ENCODE measurements at places on chromosomes 7 and 10. TPM values are rescaled to one million over a fixed set of nuclear protein-coding genes. Genes with fewer than 3 reads are reported as not detected.

Gene ADRA2A
- total RNA-seq, result 4.3 TPM

Gene SYNPO2L
- 28.0 TPM for total RNA-seq

Gene SPDYE1
- total RNA-seq, result not detected

Gene ABLIM1
- 70.6 TPM for total RNA-seq

Gene PRLHR
- not detected for total RNA-seq

GRCh38 chr7:16271990-16272665 is 149.2 kb downstream of the CRPPA start:
- peak; percentile 19 for DNase-seq

GRCh38 chr7:116193329-116194087 is 16.8 kb upstream of the TES start:
- DNase-seq, result no peak

- DNase-seq, result no peak
These were observed 58.5 kb upstream of the UBE3C start for GRCh38 chr7:157080111-157080730.

DNA sequence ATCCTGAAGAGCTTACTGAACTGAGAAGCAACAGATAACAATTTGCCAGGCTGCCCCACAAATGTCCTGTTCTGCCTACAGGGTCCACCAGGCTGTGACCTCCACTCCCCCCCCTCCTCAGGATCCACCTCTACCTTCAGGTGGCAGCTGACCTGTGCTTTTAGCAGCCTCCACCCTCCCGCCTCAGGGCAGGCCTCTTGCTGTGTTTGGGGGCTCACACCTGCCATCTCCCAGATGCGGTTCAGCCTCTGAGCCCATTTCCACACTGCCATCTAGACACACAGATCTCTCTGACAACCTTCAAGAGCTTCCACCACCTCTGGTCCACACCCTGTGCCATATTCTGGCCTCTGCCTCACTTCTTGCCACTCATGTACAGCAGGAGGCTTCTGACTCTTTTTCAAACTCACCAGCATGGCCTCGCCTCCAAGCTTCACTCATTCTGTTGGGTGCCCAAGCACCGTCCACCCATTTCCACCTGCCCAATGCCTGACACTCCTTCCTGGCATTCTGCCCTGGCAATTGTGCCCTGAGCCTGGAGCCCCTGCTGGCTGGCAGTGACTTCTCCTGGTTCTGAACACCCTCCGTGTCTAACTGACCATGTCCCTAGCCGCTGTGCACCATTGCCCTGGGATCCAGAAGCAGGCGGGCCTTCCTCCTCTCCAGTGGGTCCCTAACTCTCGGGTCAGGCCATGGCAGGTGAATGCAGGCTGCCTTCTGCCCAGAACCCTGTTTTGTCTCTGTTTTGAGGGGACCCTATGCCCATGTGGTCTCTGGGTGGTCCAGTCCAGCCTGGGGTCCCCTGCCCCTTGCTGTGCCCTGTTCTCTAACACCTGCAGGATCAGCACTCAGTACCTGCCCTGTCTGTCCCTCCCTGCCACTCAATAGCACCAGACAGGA is 18.5 kb downstream of the TMEM72 start:
- no peak for DNase-seq

GRCh38 chr10:27947540-27947939 is 51.3 kb downstream of the ODAD2 start:
- no peak for DNase-seq

DNA sequence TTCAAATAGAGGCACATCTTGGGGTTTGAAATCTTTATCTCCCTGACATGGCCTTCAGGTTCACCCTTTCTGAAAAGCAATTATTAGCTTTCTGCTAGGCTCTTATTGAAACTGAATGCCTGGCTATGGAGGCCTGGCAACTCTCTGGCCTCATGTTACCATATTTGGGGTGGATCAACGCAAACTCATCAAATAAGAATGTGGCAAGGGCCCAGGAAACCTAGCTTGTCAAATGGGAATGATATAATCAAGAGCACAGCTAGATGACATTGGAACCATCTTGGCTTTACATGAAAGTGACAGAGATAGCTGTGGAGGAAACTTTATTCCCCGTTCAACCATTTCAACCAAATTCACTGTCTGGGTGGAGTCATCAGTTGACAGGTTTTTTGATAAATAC is 202.8 kb upstream of the SMIM30 start:
- DNase-seq, result no peak

- DNase-seq, result no peak
These were observed 42.5 kb downstream of the STEAP1B start for GRCh38 chr7:22457471-22457870.

GRCh38 chr7:128954830-128955802 is 17.4 kb downstream of the IRF5 start:
- no peak for DNase-seq

GRCh38 chr7:26397796-26398426 is 106.2 kb downstream of the SNX10 start:
- peak; percentile 67 for DNase-seq

GRCh38 chr7:12297283-12298108 is 86.4 kb downstream of the TMEM106B start:
- peak; percentile 39 for DNase-seq

- DNase-seq, result no peak
These were observed 142.9 kb upstream of the ZMIZ1 start for GRCh38 chr10:78925800-78926319.

DNA sequence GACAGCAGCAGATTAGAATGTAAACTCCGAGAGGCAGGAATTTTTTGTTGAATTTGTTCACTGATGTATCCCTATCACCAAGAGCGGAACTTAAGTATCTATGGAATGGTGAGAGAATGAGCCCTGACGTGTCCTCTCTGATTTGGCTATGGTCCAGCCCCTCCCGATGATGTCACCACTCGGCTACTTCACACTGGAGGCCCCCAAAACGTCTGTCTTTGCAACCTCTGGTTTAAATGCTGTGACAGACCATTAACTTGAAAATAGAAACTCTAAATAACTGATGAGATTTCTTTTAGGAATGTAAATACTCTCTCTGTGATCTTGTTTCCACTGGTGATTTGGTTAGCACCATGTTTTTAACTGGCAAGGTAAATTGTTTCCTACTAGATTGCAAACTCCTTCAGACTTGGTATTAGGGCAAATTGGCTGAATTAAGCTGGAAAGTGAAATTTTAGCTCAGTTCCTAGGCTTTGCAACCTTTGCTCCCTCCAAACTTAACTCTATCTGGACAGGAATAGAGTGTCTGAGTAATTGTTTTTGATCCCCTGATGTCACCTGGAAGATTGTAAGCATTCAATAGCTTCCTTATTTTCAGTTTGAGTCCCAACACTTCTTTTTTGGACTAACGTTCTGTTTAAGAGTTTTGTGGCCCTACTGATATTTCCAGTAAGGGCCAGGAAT is 19.1 kb downstream of the SLC16A12 start:
- DNase-seq, result peak; percentile 84

DNA sequence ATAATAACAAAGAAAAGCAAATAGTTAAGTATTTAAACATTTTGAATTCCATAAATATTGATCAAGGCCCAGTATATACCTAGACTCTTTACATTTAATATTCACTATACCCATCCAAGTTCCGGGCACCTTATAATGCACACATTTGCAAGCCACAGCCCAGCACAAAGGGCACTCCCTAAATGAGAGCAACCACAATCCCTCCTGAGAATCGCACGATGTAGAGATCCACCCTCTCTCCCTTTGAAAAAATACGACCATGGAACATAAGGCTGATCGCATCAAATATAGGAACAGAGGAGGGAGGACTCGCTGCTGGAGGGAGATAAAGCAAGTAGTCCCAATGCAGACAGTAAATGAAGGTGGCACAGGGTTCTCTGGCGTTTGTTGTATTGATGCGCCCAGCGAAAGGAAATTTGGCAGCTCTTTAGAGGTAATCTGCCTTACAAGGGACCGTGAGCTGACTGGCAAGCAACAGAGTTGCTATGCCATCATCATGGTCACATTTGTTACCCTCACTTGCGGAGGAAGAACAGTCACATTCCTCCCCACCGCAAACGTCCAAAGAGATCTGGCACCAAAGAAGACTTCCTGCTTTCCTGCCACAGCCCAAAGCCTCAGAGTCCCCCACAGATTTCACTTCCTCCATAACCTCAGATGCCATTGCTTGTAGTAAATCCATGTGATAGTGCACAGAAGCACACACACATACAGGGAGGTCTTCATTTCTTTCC is 16.1 kb upstream of the TAS2R40 start:
- no peak for DNase-seq

DNA sequence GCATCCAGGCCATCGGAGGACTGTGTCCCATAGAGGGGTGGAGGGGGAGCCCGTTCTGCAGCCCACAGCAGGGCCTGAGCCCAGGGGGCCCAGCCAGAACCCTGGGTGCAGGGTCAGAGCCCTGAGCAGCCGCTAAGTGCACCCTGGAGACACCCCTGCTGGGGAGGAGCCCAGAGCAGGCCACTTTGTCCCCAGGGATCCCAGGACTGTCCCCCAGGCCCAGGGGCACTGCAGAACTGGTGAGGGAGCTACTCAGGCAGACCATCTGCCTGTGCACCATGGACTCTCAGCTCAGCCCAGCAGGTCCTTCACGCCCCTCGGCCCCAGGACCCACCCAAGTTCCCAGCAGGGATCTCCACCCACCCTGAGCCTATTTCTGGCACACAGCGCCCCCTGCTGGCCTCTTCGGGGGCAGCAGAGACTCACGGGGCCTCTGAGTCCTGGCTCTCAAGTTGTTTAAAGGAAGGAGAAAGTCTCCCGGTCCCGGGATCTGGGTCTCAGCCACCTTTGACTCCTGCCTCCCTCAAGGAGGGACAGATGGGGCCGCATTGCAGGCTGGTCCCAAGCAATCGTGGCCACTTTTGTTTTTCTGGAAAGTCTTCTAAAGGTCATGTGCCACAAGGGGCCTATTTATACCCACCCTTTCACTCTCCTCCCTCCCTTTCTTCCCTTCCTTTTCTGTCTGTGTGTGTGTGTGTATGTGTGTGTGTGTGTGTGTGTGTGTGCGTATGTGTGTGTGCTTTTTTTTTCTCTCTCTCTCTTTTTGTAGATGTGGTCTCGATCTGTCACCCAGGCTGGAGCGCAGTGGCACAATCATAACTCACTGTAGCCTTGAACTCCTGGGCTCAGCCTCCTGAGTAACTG is 90.3 kb downstream of the MYL10 start:
- peak; percentile 84 for DNase-seq

GRCh38 chr10:97019213-97019844 is 166.4 kb downstream of the SLIT1 start:
- no peak for DNase-seq
